ENCODE measurements at places on chromosomes 4 and X. TPM values are rescaled to one million over a fixed set of nuclear protein-coding genes. Genes with fewer than 3 reads are reported as not detected.

- no peak overlapping the region for H3K4me3 ChIP-seq
- H3K4me1 ChIP-seq, result no peaks in the 10 kb centered on the region
- no peaks in the 10 kb centered on the region for H3K27me3 ChIP-seq
- DNase-seq, result no peak
Measured at GRCh38 chr4:99755223-99755944, 61.2 kb upstream of the DAPP1 start.

DNA sequence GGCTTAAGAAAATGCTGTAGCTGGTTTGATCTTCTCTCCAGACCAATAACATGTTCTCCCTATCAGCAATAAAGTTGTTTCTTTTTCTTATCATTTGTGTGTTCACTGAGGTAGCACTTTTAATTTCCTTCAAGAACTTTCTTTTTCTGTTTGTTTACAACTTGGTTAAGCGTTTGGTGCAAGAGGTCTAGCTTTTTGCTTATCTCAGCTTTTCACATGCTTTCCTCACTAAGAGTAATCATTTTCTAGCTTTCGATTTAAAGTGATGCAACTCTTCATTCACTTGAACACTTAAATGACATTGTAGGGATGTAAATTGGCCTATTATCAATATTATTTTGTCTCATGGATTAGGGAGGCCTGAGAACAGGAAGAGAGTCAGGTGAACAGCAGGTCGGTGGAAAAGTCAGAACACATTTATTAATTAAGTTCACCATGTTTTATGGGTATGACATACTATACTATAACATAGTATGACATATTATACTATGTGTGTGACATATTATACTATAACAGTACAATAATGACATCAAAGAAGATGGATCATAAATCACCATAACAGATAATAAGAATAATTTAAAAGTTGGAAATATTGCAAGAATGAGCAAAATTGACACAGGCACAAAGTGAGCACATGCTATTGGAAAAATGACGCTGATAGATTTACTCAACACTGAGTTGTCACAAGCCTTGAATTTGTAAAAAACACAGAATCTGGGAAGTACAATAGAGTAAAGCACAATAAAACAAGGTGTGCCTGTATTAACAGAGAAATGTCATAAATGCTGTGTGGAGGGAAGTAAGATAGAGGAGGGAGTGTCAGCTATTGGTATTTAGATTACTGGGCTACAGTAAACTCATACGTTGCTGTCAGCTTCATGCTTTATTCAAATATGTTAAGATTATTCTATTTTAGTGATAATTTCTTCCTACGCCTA lies 218.6 kb upstream of the SLC7A11 start:
- no peaks in the 10 kb centered on the region for H3K27me3 ChIP-seq
- no peak overlapping the region for H3K27ac ChIP-seq
- DNase-seq, result no peak

DNA sequence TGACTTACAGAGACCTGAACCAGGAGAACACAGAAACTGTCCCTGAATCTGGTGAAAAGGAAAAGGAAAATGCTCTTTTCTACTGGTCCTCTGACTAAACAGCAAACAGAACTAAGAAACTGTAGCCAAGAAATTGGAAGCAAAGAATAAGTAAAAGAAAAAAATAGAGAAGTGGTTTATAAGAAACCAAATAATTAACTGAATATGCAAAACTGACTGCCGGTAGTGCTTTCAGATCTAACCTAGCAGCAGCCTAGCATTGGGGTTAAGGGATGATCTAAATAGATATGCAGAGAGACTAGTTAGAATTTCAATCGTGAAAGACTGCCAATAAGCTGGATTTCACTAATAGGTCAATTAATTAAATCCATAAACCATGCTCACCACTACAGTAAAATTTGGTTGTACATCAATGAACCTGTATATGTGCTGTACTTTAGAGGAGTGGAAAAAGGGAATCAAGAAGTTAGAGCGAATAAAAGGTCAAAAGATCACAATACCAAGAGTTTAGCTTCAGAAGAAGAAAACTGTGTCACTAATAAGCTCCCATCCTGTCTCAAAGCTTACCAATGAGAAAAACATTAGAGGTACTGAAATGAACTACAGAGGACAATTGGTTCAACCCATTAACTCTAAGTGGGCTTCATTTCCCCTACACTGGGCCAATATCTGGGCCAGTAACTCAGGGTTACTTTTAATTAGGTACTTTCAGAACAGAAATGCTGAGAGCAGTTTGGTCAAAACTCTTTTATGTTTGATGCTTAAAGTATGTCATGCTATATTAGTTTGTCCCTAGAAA lies 53.6 kb downstream of the KLHL13 start:
- no peak overlapping the region for H3K4me3 ChIP-seq
- H3K27ac ChIP-seq, result no peak overlapping the region
- DNase-seq, result no peak
- no peaks in the 10 kb centered on the region for H3K36me3 ChIP-seq
- no peaks in the 10 kb centered on the region for H3K27me3 ChIP-seq
- H3K4me1 ChIP-seq, result no peaks in the 10 kb centered on the region

- no peak overlapping the region for H3K27ac ChIP-seq
- no peak for DNase-seq
- H3K4me1 ChIP-seq, result no peaks in the 10 kb centered on the region
- no peaks in the 10 kb centered on the region for H3K27me3 ChIP-seq
- H3K36me3 ChIP-seq, result no peaks in the 10 kb centered on the region
Measured at GRCh38 chr4:55358246-55358645, 12.2 kb downstream of the SRD5A3 start.

DNA sequence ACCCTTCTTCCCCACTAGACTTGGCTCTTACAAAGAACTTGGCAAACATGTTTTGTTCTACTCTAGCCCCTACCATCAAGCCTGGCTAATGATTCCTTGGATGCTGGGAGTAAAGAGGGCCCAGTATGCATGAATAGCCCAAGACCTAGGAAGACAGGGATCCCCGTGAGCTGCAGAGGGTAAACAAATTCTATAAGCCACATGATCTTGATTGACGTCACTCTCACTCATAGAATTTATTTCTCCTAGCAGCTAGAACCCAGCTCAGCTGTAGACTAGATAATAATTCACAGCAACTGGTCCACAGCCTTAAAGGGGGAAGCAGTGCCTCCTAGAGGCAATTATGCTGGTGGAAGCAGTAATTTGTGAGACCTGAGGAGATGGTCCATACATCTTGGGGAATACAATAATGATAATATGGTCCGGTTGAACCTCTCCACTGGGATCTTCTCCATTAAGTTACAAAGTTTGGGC lies 16.1 kb upstream of the USO1 start:
- H3K27ac ChIP-seq, result no peak overlapping the region
- peaks cover 3% of the 10 kb centered on the region for H3K36me3 ChIP-seq
- peak; percentile 71 for DNase-seq
- H3K4me3 ChIP-seq, result no peak overlapping the region
- H3K27me3 ChIP-seq, result no peaks in the 10 kb centered on the region

- no peak for DNase-seq
- no peaks in the 10 kb centered on the region for H3K36me3 ChIP-seq
- H3K4me3 ChIP-seq, result no peak overlapping the region
Measured at GRCh38 chr4:32826169-32826568, 2106.0 kb downstream of the PCDH7 start.

DNA sequence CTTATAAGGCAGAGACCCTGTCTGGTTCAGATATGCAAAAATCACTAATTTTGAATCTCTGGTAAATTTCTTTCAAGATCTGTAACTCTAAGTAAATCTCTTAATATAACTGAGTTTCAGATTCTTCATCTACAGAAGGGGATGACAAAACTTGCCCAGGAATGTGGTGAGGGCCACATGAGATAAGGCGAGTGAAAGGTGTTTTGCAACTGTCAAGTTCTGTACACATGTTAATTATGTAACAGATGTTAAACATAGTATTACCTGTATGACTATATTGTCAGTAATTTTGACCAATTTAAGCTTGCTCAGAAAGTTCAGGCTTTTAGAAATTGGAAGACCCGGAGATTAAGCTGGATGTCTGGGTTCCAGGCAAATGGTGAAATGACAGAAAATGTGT lies 549 bp upstream of the GLRB start:
- no peak overlapping the region for H3K4me3 ChIP-seq
- no peak for DNase-seq
- no peaks in the 10 kb centered on the region for H3K4me1 ChIP-seq
- H3K27ac ChIP-seq, result no peak overlapping the region
- H3K27me3 ChIP-seq, result no peaks in the 10 kb centered on the region
- no peaks in the 10 kb centered on the region for H3K36me3 ChIP-seq

- H3K4me3 ChIP-seq, result no peak overlapping the region
- DNase-seq, result no peak
- no peaks in the 10 kb centered on the region for H3K4me1 ChIP-seq
Measured at GRCh38 chr4:93842601-93843252, 14.2 kb downstream of the ATOH1 start.

DNA sequence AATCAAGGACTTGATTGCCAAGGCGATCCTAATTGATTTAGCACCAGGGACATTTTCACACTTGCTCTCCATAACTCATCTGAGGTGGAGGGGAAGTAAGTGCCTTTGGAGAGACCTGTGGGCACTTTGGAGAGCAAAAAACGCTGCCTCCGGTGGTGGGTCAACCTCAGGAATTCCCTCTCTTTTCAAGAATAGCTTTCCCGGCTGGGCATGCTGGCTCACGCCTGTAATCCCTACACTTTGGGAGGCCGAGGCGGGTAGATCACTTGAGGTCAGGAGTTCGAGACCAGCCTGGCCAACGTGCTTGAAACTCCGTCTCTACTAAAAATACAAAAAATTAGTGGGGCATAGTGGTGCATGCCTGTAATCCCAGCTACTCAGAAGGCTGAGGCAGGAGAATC lies 49.2 kb downstream of the PRPS1 start:
- peak overlapping the region; percentile 97 for H3K27ac ChIP-seq
- H3K4me1 ChIP-seq, result peaks cover 76% of the 10 kb centered on the region
- H3K27me3 ChIP-seq, result no peaks in the 10 kb centered on the region
- DNase-seq, result no peak
- H3K4me3 ChIP-seq, result peak overlapping the region; percentile 79
- H3K36me3 ChIP-seq, result no peaks in the 10 kb centered on the region

- no peak overlapping the region for H3K4me3 ChIP-seq
- H3K27ac ChIP-seq, result no peak overlapping the region
- H3K4me1 ChIP-seq, result no peaks in the 10 kb centered on the region
- no peaks in the 10 kb centered on the region for H3K27me3 ChIP-seq
- no peak for DNase-seq
Measured at GRCh38 chr4:110961066-110961465, 338.2 kb upstream of the PITX2 start.

Gene SSX3
- total RNA-seq, result not detected

Gene DIAPH2
- total RNA-seq, result 11.4 TPM

Gene HELT
- not detected for total RNA-seq

Gene CYTL1
- total RNA-seq, result not detected

Gene RPGR
- 17.1 TPM for total RNA-seq

Gene TLR10
- not detected for total RNA-seq
